Tibial nerve (tissue), 4 donors: ENCODE measurements at places on chromosomes 11 and 22. TPM values are rescaled to one million over a fixed set of nuclear protein-coding genes. Genes with fewer than 3 reads are reported as not detected.

- DNase-seq: no peak
Measured at GRCh38 chr11:66708094-66708493, 20.9 kb downstream of the SPTBN2 start.

The APOA5 gene
- not detected for total RNA-seq

The DERL3 gene
- total RNA-seq: not detected

DNA sequence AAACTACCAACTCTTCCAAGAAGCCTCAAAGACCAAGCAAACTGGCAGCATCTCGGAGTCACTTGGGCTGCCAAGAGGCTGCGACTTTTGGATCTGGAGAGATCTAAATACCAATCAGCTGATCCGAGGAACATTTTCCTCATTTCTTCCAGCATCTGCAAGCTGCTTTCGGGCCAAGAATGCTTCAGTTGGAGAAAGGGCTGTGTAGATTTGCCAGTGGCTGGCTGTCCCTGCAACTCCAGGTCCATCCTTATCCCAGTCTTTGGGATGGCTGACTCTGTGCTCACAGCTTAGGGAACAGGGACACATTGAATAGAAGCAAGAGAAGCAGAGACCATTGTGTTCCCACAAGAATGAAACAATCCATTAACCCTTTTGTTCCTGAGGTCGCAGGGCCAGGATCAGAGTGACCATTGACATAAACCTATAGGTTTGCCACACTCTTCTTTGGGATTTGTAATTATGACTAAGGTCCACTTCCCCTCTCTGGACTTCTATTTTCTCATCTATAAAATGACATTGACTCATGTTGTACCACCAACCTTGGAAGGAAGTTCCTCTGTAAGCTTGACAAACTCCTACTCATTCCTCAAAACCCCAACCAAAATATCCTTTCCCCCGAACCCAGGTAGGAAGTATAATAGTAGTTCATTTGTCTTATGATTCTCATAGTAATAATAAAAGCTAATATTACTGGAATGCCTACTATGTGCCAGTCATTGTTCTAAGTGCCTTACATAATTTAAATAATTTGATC is 340.8 kb downstream of the MN1 start:
- DNase-seq: peak; percentile 50

The MS4A3 gene
- not detected for total RNA-seq

DNA sequence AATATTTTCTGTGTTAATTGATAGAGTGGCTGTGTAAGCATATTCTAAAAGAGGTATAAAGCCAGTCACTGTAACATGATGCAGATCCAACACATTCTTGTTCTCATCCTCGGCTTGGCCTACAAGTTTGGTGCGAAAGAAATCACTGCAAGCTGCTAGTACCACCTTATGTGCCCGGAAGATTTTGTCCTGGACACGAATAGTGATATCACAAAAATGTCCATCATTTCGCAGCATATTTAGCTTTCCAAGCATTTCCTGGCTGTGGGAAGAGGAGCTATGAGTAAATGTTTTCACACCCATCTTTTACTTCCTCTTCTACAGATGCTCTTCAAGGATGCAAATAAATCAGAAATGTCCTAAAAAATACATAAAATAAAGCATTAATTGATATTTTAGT is 53.1 kb downstream of the ZBTB44 start:
- DNase-seq: no peak

DNA sequence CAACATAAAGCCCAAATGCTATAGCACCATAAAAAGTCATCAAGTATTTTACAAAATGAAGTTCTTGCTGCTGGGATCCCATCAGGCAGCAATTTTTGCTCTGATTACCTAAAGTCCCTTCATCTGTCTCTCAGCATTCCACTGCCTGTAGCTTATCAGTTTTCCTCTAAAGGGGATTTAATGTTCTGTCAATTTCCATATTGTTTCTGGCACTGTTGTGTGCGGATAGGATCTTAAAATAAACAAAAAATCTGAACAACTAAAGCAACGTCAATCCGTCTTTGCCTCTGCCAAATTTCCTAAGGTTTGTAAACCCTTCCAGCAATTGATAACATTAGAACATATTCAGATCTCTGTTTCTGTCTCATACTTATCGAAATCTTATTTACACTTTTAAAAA is 1126.3 kb upstream of the RAG2 start:
- DNase-seq: no peak

The CNIH2 gene
- total RNA-seq: not detected

DNA sequence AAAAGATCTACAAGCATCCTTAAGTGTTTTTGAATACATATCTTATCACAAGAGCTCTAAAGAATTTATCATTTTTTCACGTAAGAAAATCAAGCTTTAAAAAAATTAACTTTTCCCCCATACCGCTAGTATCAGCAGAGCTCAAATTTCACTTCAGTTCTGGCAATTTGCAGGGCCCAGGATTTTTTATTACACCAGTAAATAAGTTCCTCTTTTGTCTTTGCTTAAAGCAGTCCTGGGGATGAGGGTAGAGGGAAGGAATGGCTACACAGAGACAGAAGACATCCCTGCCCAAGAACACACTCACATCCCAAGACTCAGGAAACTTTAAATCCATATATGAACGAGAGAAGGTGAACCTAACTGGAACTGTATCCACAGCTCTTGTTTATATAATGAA is 22.6 kb upstream of the SORL1 start:
- no peak for DNase-seq

GRCh38 chr11:119805663-119806062 is 76.7 kb upstream of the NECTIN1 start:
- no peak for DNase-seq
